ENCODE measurements at places on chromosomes 13 and 19.

- no peak for DNase-seq
These were observed 25.6 kb upstream of the ADGRE1 start for GRCh38 chr19:6861683-6862286.

DNA sequence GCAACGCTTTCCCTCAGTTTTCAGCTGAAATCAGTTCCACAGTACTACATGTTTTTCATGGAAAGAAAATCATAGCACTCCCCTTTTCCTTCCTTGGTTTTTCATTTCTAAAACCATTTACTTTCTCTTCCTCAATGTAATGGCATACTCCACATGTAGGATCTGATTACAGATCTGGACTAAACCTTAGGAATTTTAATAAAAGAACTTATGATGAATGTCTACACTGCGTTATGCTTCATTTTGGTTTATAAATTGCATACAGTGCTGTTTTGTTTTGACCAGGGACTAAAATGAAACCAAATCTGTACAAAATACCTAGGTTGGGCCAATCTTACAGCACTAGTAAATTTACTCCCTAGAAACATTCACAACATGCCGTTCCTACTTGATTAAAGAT lies 589.9 kb downstream of the TBC1D4 start:
- no peak for DNase-seq

DNA sequence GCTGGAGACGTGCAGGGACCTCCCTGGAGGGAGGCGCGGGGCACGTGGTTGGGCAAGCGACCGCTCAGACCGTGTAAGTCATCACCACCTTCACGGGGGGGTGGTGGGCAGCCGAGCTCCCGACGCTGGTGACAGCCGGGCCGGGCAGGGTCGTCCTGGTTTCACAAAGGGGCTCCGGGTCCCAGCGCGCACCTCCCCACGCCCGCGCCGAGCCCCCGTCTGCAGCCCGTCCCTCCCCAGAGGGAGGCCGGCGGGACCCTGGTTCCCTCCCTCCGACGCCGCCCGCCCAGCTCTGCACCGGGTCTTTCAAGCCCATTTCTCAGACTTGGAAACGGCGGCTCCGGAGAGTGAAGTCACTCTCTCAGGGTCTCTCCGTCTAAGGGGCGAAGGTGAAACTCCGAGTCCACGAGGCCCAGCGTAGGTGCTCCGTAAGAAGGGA lies 729 bp upstream of the ARID3A start:
- DNase-seq: no peak

DNA sequence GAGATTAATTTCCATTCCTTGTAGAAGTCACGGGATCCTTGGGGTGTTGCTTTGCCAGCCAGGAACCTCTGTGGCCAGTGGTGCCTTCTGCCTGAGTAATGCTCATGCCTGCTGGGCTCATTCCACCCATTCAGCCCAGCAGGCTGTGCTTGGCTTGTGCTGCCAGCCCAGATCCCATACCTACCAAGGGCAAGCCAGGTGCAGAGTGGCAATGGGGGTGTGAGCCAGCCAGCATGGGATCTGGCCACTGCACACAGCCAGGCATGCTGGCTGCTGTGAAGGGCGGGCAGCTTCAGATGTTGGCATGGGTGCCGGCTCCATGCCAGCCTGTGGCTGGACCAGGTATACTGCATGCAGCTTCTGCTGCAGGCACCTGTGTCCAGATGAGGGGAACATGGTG lies 42.5 kb downstream of the WDFY2 start:
- DNase-seq: no peak

DNA sequence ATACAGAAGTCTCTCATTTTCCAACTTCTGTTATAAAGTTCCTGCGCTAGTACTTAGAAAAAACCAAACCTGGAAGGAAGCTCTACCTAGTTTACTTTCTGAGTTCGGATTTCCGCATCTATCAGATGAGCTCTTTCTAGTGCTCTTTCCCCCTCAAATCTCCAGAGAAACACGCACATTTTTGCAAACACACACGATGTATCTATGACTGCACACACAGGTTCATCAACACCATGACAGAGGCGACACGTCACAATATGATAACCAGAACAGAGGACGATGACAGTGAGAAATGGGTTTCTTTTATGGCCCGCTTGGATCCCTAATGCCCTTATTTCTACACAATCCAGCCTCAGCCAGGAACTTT lies 629 bp upstream of the LRRC63 start:
- no peak for DNase-seq
